Hippocampal formation (tissue), 2 donors: ENCODE measurements at places on chromosomes 4 and X.

DNA sequence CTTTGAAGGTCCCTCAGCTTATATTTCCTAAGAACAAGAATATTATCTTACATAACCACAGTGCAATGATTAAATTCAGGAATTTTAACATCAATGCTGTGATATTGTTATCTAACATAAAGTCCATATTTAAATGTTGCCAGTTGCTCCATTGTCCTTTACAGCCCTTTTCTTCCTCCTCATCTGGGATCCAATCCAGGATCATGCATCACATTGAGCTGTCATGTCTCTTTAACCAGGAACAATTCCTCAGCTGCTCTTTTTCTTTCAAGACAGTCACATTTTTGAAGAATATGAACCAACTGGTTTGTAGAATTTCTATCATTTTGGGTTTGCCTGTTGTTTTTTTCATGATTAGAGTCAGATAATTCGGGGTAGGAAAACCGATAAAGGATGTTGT lies 12.0 kb downstream of the TMSB4X start:
- no peak for DNase-seq

DNA sequence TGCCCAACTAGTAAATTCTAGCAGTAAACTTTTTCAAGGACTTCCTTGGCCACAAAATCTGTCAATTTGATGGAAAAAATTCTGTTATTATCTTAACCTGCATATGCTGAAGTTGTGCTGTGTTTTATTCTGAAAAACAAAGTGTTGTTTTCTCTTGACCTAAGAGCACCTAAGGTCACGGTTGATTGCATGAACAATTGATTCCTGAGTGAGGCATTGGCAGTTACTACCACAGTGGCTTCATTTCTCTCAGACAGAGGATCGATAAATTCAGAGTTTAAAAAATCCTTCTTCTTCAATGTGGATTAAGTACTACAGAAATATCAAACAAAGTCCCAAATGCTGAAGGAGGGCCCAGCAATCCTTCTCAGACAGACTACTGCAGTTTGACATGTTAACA lies 6.2 kb downstream of the HDAC8 start:
- DNase-seq, result no peak

GRCh38 chr4:89242216-89242615 lies 65.4 kb downstream of the GPRIN3 start:
- DNase-seq, result no peak

DNA sequence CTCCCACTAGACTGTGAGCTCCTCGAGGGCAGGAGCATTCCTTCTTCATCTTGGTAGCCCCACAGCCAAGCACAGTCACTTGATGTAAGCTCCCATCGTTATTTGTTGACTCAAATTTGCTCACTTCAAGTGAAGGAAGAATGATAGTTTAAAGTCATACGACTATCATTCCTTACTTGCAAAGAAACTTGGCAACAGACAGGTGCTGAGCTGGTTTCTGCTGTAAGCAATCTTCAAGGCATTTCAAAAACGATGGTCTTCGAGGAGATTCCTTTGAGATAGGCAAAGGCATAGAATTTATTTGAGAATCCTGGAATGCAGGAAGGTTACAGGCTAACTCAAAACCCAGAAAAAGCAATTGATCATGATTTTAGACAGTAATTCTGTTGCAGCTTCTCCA lies 64.8 kb downstream of the QDPR start:
- no peak for DNase-seq

GRCh38 chr4:185244763-185245162 lies 35.4 kb downstream of the SNX25 start:
- DNase-seq, result no peak

DNA sequence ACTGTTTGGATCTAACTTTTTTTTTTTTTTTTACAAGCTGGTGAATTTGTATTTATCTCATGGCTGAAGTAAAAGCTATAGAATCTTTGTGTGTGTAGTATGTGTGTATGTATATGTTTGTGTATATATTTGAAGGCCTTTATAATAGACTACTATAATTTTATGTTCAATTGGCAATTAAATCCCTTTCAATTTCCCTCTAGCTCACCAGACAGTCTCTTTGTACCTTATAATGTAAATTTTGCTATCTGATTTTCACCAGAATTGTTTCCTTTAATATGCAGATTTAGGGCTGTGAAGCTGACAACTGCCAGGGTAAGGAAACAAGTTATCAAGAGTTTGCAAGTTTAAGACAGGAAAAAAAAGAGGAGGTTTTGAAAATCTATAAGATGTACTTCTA lies 33.1 kb upstream of the MTMR8 start:
- no peak for DNase-seq
